ENCODE measurements at places on chromosomes 6 and 20.

GRCh38 chr20:24667689-24668383, 198.4 kb downstream of the SYNDIG1 start:
- DNase-seq: no peak

- no peak for DNase-seq
Observed at GRCh38 chr6:44005507-44005903, 121.7 kb downstream of the MRPL14 start.

GRCh38 chr6:141218583-141218982, 914.1 kb upstream of the GJE1 start:
- no peak for DNase-seq

GRCh38 chr20:61561111-61561830, 309.2 kb downstream of the CDH4 start:
- no peak for DNase-seq

GRCh38 chr20:63008541-63009044, 1.8 kb upstream of the BHLHE23 start:
- no peak for DNase-seq
